ENCODE measurements at places on chromosomes 6 and 20. TPM values are rescaled to one million over a fixed set of nuclear protein-coding genes. Genes with fewer than 3 reads are reported as not detected.

- DNase-seq, result no peak
These were observed 188.3 kb upstream of the MARCKS start for GRCh38 chr6:113668641-113669408.

The EPPIN gene
- total RNA-seq, result not detected

DNA sequence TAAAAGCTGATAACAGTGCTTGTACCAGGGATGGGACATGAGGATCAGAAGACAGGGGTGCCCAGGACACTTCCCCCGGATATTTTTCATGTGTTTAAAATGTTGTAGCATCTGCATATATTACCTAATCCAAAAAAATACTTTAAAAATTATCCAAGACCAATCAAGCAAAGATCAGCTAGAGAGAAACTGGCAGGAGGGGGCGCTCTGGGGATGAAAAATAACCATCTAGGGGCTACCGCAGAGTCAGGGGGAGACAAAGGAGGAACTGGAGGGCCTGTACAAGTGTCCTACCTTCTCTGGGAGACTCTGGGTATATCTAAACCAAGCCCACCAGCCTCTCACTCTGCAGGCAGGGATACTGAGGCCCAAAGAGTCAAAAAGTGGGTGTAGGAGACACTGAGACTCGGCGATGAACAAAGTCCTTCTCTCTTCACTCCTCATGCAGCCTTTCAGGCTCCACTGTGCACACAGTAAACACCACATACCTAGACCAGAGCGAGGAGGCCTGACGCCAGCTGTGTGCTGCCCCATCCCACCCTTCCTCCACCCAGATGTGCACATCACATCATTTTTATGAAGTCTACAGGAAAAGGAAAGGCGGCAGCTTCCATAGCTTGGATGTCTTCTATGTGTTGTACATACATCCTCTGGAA lies 9.8 kb downstream of the RIMS4 start:
- no peak for DNase-seq

The ZKSCAN8 gene
- 6.1 TPM for total RNA-seq

DNA sequence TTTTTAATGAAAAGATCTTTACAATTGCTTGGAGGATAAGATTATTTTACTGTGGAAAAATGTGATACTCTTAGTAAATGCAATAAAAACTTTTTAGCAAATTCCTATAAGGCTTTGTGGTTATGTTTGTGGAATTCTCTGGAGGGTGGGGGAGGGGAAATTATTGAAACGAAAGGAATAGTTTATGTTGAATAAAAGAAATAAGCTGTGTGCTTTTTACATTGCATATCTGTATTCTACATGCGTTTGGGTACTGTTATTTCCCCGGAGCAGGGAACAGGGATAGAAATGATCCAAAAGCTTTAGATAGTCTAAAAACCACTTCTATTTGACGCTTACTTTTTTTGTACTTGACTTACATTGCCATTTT lies 143.8 kb downstream of the SLC16A10 start:
- no peak for DNase-seq

The RNF8 gene
- total RNA-seq, result 6.3 TPM

The DPM1 gene
- 40.4 TPM for total RNA-seq

Data from right lobe of liver (tissue), 6 donors.